NCI-H446 treated with DMSO at 0.1 percent for 48 hours (cell line): ENCODE measurements at places on chromosomes 1 and 21.

- no peak for DNase-seq
Measured at GRCh38 chr1:185433667-185434066, 116.6 kb upstream of the IVNS1ABP start.

DNA sequence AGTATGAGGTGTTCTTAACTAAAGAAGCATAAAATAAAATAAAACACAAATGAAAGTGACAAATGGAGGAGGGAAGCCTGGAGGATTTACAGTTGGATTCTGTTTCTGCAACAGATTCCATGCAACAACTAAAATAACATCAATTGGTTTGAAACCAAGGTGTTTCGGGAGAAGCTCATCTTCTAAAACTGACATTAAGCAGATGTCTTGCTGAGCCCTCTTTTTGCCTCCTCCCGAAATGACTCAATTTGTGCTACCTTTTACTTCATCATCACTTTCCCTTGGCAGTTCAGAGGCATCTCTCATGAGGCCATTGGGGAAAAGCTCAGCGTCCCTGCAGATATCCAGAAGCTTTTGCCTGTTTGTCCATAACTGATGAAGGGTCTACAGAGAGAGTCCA lies 121.6 kb upstream of the ADAR start:
- DNase-seq = no peak

- DNase-seq = no peak
Measured at GRCh38 chr1:17567582-17567981, 28.1 kb downstream of the ARHGEF10L start.

DNA sequence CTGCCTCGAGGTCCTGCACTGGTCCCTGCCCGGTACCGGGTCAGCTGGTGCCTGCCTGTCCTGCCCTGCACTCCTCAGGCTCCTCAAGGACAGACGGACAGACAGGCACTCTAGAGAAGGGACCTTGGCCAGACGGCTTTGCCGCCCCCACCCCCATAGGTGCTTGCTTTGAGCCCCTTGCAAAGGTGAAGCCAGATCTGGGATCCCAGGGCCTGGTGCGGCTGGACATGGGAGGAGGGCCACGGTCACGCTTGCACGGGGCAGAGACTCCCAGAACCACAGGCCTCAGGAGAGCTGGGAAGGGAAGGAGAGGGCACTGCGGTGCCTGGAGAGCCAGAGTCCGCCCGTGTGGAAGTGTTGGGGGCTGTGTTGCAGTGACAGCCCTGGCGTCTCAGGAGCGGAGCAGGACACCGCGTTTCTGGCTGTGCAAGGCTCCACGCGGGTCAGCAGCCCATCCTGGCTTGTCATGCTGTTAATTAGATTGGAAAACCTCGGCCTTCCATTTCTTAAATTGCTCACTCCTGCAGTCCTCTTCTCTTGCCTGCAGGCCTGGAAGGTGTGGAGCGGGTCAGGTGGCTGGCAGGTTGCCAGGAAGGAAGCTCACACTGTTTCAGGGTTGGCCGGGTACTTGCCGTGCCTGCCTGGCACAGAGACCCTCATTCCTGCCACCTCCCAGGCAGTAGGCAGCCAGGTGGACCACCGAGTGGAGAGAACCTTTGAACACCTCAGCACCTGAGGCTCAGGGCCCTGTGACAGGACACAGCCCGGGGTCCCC lies 16.3 kb downstream of the COL18A1 start:
- DNase-seq = no peak

DNA sequence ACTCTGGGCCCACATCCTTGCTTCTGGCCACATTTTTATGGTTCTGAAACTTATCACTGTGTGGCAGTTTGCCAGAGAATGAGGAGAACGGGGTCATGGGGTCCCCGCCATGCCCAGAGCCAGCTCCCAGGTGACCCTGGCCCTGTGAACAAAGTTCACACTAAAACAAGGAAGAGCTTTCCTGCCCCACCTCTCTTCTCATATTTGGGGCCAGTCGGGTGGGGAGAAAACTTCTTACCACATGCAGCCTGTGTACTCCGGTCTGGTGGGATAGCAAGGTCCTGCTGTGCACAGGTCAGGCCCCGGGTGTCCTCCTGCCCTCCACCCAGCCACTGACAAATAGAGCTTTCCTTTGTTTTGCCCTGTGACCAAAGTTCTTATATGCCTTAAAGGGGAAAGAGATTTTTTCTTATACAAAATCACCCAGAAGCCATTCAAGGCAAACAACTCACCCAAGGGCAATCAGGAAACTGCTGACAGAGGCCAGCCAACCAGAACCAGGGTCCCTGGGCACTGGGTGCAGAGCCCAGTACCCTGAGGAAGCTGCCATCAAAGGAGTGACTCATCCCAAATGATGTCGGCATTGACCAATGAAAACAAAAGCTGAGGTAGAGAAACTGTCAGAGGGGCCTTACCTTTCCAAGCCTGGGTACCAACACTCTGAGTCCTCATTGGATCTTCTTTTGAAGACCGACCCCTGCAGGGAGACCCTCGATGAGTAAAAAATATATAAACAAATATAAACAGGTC lies 53.6 kb downstream of the OLIG1 start:
- no peak for DNase-seq
